ENCODE measurements at places on chromosomes 7 and 10. TPM values are rescaled to one million over a fixed set of nuclear protein-coding genes. Genes with fewer than 3 reads are reported as not detected.

FBXO24 gene
- 1.3 TPM for total RNA-seq

EPO gene
- total RNA-seq = not detected

ENKUR gene
- total RNA-seq = not detected

ABLIM1 gene
- 141 TPM for total RNA-seq

H2BK1 gene
- not detected for total RNA-seq

UCMA gene
- total RNA-seq = not detected

PTPRZ1 gene
- total RNA-seq = not detected

LRIT1 gene
- not detected for total RNA-seq

CNNM1 gene
- total RNA-seq = 0.54 TPM

PNLIPRP1 gene
- not detected for total RNA-seq

FAM13C gene
- total RNA-seq = not detected

LAMB1 gene
- not detected for total RNA-seq

ATG9B gene
- total RNA-seq = 12.3 TPM

ZRANB1 gene
- total RNA-seq = 10.1 TPM

PPP1R17 gene
- not detected for total RNA-seq

CALML3 gene
- not detected for total RNA-seq

CUL2 gene
- 37.1 TPM for total RNA-seq

COL13A1 gene
- not detected for total RNA-seq

OR2A12 gene
- total RNA-seq = not detected

ASB4 gene
- not detected for total RNA-seq

TMEM273 gene
- total RNA-seq = 14.0 TPM

PAPOLB gene
- not detected for total RNA-seq

ATP6V0A4 gene
- total RNA-seq = not detected

MKLN1 gene
- total RNA-seq = 40.1 TPM

LEP gene
- not detected for total RNA-seq

LIPN gene
- not detected for total RNA-seq

SPDYE2 gene
- total RNA-seq = not detected

TAS2R5 gene
- total RNA-seq = 1.3 TPM

KCNMA1 gene
- not detected for total RNA-seq

IL15RA gene
- total RNA-seq = 16.1 TPM

HOXA3 gene
- not detected for total RNA-seq

KNDC1 gene
- total RNA-seq = 0.08 TPM

PLAC9 gene
- total RNA-seq = not detected

ZNF467 gene
- total RNA-seq = 0.15 TPM

Data from activated CD4-positive, alpha-beta T cell treated with anti-CD3 and anti-CD28 coated beads, Interleukin-2, amount 10 ng/mL, durations not matched to agents 7 days and 5 days (primary cell).